T-helper 2 cell treated with Interferon-gamma antibody and Interleukin-4, amounts not matched to agents 100 ng/mL and 5 ng/mL, for 36 hours (primary cell): ENCODE measurements at places on chromosomes 4 and X. TPM values are rescaled to one million over a fixed set of nuclear protein-coding genes. Genes with fewer than 3 reads are reported as not detected.

The SPINK2 gene
- total RNA-seq = 1.5 and 1.9 TPM in 2 replicates

The CCKAR gene
- total RNA-seq = not detected in 2 replicates

The KLKB1 gene
- 0.36 TPM in 2 replicates for total RNA-seq

The TXLNG gene
- 12.6 and 13.3 TPM in 2 replicates for total RNA-seq
